ENCODE measurements at places on chromosomes 7 and 10.

DNA sequence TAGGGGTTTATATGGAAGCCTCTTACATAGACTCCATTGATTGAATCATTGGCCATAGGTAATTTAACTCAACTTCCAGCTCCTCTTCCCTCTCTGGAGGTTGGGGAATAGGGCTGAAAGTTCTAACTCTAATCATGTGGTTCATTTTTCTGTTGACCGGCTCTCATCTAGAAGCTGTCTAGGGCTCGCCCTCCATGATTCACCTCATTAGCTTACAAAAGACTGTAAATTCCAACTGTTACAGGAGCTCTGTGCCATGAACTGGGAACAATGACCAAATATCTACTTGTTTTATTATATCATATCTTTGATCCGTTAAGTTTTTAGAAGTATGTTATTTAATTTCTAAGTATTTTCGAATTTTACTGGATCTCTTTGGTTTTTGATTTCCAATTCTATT lies 263.0 kb downstream of the TCF7L2 start:
- DNase-seq: no peak

- no peak for DNase-seq
These were observed 40.8 kb downstream of the BLNK start for GRCh38 chr10:96230527-96230926.

DNA sequence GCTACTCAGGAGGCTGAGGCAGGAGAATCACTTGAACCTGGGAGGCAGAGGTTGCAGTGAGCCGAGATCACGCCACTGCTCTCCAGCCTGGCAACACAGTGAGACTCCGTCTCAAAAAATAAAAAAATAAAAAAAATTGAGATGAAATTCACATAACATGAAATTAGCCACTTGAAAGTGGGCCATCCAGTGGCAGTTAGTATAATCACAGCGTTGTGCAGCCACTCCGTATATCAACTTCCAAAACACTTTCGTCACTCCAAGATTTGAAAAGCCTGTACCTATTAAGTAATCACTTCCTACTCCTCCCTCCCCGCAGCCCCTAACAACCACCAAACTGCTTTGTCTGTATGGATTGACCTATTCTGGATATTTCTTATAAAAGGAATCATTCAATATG lies 20.7 kb upstream of the CACUL1 start:
- no peak for DNase-seq

DNA sequence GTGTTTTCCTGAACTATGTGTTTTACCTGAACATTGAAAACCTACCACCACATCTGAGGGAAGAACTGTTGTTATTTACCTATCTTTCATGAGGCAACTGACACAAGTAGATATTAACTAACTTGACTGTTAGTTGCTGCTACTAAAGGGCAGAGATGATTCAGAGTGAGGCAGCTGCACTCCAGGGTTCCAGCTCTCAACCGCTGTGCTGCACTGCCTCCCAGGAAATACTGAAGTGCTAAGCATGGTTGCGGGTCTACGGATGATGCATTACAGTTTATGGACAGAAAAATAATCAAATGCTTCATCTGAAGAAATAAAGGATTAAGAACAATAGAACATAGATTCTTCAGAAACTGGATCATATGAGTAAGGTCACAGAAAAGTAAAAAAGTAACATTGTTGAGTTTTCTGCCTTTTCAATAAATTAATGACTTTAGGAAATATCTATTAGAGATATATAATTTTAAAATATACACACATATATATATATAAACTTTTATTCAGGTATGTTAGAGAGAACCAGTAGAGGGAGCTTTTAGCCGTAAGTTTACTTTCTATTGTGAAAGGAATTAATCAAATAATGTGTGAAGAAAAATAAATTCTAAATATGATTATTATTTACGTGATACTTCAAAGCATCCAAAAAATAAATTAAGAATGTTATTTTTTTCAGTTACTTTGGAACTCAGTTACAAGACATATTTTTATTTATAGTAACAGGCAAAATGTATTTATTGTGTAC lies 620.0 kb downstream of the CNTNAP2 start:
- DNase-seq: no peak

DNA sequence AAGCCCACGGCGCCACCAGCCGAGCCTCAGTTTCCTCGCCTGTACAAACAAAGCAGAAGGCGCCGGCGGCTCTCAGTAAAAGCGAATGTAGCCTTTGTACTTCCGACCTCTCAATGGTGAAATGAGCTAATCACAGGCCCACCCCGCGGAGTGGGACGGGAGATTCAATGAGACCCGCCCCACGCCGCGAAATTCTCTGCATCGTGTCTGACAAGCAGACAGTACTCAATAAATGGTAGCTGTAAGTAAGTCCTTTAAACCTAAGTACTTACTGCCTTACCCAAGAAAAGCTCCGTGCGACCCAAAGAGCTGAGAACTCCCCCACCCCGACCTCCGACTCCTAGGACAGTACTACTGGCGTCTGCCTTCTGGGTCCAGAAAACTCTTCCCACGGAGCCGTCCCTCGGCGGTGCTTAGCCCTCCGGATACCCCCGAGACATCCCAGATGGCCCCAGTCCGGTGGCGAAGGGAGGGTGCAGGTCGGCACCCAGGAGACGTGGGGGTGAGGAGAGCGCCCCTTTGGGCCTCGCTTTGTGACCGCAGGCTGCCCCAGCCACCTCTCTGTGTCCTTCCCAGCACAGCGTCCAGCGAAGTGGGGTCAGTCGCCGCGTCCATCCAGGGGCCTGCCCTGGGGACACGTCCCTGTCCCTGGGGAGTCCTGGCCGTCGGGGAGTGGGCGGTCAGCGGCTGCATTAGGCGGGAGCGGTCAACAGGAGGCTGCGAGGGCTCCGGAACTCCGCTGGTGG lies 972 bp upstream of the CXCL12 start:
- DNase-seq: no peak

DNA sequence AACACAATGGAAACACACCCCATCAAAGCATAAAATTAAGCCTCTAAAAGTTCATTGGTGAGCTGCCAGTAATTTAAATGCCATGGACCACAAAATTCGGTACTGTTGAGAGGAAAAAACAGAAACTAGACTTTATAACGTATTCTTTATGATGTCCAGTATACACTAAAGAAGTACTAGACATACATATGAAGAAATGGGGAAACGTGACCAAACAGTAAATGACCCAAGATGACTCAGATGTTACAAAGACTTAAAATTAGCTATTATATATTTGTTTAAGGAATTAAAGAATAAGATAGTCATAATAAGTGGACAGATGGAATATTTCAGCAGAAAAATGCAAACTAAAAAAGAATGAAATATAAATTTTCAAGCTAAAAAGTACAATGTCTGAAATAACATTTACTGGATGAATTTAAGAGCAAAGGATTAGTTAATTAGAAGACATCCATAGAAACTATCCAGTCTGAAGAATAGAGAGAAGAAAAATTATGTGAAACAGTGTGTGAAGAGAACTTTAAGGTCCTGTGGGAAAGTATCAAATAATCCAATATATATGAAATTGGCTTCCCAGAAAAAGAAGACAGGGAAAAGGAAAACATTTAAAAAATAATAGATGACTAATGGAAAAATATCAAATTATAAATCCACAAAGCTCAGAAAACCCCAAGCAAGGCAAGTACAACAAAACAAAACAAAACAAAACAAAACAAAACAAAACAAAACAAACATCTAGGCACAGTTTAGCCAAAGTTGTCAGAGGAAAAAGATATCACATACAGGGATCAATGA lies 69.4 kb downstream of the SAMD9 start:
- no peak for DNase-seq

DNA sequence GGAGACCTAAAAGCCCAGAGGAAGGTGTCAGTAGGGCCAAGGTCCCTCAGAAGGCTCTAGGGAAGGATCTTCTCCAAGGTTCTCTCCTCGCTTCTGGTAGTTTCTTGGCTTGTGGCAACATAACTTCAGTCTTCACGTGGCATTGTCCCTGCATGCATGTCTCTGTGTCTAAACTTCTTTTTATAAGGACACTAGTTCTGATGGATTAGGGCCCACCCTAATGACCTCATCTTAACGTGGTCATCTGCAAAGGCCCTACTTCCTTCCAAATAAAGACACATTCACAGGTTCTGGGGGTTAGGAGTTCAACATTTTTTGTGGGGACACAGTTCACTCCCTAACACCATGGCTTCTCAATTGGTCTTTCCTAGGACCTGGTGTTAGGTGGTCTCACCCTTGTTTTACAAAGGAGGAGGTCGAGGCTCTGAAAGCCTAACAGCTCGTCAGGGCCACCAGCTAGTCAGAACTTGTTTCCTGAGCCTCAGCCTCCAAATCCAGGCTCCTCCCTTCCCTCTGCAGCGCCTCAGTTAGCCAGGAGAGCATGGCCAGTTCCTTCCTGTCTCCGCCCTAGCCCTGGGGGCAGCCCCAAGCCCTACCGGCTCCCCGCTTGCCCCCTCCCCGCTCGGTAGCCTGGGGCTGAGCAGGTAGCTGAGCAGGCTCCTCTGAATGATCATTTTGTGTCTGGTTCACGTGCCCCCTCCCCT lies 109.7 kb upstream of the PPIF start:
- no peak for DNase-seq

DNA sequence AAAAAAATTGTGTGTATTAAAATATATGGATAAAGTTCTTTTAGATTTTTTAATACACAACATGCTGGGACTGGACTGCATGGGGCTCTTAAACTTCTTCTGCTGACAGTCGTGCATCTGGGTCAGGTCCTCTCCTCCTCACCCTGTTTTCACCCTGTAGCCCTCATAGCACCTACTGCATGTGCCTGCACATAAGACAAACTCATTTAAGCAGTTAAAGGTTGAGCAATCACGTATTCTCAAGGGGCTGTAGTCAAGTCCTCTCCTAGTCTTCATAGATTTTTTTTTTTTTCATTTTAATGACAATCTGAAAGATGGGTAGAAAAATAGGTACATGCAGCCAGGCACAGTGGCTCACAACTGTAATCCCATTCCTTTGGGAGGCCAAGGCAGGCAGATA lies 23.6 kb upstream of the PDCD4 start:
- DNase-seq: no peak

DNA sequence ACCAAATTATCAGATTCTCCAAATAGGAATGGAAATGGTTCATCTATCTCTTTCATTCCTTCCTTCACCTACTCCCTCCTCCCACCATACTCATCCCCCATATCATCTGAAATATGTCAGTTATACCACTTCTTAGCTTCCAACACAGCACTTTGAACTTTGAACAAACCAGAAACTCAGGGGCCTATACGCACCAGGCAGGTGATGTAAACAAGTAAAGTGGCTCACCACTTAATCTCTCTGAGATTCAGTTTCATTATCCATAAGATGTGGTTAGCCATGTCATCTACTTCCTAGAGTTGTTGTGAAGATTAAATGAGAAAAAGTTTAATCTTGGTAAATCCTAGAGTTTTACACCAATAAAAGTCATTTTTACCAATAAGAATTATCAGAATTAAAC lies 65.9 kb upstream of the LRRN3 start:
- DNase-seq: no peak

GRCh38 chr10:125816548-125816947 lies 6.5 kb downstream of the UROS start:
- DNase-seq: no peak

- DNase-seq: no peak
These were observed 15.0 kb downstream of the CCDC6 start for GRCh38 chr10:59891349-59891748.

GRCh38 chr10:35644050-35644950 lies 2.2 kb upstream of the FZD8 start:
- DNase-seq: no peak

DNA sequence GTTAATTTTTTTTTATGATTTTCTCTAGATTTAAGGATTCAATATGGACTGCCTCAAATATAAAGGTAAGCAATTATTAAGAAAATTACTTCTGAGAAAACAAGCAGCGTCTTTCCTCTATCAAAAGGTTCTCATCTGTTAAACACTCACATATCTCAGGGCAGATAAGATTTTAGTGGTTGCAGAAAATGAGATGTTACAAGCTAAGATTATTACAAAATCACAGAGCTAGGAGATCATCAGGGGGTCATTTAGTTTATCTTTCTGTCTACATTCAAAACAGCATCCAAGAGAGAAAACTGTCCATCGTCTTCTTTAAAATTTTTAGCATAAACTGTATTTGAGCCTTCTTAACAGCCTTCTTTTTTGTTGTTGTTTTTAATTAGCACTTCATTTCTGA lies 29.1 kb upstream of the RHOBTB1 start:
- DNase-seq: no peak

- no peak for DNase-seq
These were observed 176.2 kb upstream of the SHH start for GRCh38 chr7:155988416-155988815.

- DNase-seq: no peak
These were observed 4.2 kb downstream of the RARRES2 start for GRCh38 chr7:150337179-150337578.

- DNase-seq: no peak
These were observed 280.9 kb downstream of the NEBL start for GRCh38 chr10:20616056-20616671.

- DNase-seq: no peak
These were observed 1.2 kb downstream of the NPC1L1 start for GRCh38 chr7:44539669-44540506.

DNA sequence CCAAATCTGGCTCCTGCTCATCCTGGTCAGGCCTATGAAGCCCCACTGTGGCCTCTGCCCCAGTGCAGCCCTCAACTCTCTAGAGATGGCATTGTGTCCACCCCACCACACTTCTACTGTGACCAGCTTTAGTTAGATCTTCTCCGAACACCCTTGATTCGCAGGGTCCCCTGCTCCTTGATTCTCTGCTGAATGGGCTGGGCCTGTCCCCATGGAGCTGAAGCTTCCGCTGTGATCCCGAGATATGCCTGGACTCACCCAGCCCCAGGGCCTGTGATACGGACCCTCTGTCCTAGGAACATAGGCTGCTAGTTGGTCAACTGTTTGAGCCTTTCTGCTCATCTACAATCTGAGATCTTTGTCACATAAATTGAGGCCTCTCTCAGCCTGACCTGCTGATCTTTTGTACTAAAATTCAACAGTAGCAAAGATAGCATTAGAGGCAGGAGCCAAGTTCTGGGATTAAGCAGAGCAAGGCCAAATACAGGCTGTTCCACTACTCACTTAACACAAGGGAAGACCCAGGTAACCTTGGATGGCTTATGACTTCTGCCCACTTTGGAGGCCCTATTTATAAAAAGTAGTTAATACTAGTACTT lies 6.5 kb upstream of the PPIF start:
- DNase-seq: no peak

DNA sequence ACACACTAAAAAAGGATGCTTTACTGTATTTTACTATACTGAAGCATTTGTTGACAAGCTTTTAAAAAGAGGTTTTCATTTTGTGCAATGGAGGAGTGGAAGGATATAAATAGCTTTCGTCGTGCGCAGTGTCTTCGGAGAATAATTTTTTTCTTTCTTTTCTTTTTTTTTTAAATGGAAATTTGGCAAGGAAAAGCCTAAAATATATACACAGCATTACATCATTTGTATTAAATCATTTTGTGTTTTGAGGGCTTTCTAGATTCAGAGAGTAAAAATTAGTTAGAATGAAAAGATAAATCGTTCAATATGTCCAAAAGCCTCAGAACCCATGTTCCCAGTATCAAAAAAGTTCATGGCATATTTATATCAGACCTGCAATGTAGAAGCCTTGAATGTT lies 150.2 kb upstream of the FERD3L start:
- DNase-seq: no peak

- no peak for DNase-seq
These were observed 15.3 kb downstream of the GPER1 start for GRCh38 chr7:1103009-1103788.
